ENCODE measurements at places on chromosomes 2 and 18.

GRCh38 chr18:40019797-40020392, 1935.1 kb upstream of the PIK3C3 start:
- no peak for DNase-seq

GRCh38 chr2:213188533-213188867, 37.1 kb upstream of the IKZF2 start:
- no peak for DNase-seq

- no peak for DNase-seq
These were observed 62.7 kb downstream of the COA5 start for GRCh38 chr2:98545591-98545990.

DNA sequence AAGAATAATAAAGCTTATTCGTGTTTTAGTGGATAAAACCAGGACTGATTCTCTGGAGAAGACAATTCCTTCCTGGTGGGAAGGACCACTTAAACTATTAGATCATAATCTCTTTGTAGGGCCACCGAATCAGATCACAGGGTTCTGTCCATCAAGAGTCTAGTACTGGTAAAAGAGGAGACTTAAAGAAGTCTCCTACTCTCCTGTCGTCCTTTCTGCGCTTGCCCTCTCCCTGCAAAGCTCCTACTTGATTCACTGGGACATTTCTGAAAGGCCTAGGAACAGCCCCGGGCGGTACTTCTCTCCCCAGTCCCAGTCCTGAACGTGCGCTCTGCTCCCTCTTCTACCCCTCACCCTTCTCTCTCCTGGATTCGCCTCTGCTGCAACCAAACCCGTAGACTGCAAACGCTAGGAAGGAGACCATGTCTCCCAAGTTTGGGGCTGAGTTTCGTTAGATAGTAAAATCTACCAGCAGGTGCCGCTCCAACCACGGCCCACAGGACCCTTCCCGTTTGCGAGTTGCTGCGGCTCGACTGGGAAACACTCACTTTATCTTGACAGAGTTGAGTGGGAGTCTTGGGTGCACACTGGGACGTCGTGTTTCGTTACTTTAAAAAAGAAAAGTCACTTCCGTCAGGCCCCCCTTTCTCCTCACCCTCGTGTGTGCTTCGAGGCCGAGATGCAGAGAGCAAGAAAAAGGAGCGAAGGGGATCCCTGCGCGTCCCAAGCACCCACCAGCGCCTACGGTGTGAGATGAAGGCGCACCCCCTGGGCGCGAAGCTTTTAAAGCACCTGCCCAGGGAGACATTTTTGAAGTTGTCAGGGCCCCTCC, 923 bp downstream of the FIGLA start:
- peak; percentile 42 for DNase-seq

DNA sequence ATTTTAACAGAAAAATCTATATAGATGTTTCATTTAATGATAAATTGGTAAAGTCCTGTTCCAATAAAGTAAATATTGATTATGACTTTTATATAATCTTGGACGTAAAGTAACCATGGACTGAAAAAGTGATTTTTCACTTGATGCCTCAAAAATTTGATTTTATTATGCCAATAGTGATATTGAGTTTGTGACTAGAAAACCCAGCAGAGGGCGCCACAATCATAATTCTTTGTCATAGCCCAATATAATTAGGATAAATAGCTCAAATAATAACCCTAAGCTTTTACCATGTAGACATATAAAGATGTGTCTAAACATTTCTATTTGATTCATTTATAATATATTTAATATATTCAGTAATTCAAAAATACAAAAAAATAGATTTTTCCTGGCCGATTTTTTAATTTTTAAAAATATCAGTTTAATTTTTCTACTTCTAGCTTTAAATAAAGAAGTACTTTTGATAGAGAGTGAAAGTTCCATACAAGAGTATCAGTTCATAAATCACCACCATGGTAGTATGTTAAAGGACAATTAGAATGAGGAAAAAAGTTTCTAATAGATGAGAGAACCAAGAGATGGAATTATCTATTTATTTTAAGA, 30.7 kb downstream of the CAMKMT start:
- DNase-seq = no peak

GRCh38 chr2:81324046-81324445, 1019.5 kb upstream of the LRRTM1 start:
- DNase-seq = no peak

Measured in activated naive CD4-positive, alpha-beta T cell (primary cell).